ENCODE measurements at places on chromosomes 2 and 18.

GRCh38 chr2:172782506-172783164, 47.0 kb downstream of the RAPGEF4 start:
- DNase-seq, result no peak

DNA sequence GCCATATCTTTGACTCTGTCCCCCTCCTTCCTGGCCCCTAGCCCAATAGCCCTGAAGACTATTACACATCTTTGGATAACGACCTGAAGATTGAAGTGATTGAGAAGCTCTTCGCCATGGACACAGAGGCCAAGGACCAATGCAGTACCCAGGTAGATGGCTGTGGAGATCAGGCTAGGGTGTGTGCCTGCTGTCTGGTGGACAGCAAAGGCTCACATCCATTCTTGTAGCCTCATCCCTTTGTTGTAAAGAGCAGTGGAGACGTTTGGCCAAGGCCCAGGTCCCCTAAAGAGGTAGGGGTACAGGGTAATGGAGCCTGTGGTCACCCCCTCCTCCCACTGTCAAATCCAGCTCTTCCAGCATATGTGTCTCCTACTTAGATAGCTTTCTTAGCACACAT, 81.4 kb downstream of the EPAS1 start:
- DNase-seq, result no peak

GRCh38 chr2:132638313-132639040, 31.5 kb downstream of the LYPD1 start:
- no peak for DNase-seq

- no peak for DNase-seq
Measured at GRCh38 chr2:33323957-33324356, 152.5 kb upstream of the RASGRP3 start.

DNA sequence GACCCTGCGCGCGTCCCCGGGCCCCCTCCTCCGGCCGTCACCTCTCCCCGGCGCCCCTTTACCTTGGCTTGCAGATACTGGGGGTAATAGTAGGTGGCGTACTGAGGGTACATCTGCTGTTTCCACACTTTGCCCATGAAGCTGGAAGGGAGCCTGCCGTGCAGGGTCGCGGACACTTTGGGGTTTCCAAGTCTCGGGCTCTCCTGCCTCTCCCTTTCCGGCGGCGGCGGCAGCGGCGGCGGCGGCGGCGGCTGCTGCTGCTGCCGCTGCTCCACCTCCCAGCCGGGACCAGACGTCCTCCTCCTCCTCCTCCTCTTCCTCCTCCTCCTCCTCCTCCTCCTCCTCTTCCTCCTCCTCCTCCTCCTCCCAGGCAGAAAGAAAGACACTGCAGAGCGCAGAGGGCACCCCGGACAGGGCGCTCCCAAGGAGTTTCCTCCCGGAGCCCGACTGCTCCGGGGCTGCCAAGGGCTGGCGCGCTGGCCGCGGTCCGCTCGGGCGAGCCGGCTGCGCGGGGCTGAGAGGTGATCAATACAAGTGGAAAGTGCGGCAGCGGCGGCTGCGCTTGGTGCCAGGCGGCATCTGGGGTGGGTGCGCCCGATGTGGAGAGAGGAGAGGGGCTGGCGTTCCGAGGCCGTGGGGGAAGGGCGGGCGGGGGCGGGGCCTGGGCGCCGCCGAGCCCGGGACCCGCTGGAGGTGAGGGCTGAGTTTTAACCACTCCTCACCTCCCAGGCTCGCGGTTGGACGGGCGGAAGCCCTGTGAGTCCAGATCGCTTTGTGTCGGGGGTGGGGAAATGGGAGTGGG, at the start of gene RBMS1:
RBMS1 (minus strand) TSS at position 581 of the 802 bp plus-strand sequence; CDS start at position 137, 444 bp downstream.
- peak; percentile 41 for DNase-seq

DNA sequence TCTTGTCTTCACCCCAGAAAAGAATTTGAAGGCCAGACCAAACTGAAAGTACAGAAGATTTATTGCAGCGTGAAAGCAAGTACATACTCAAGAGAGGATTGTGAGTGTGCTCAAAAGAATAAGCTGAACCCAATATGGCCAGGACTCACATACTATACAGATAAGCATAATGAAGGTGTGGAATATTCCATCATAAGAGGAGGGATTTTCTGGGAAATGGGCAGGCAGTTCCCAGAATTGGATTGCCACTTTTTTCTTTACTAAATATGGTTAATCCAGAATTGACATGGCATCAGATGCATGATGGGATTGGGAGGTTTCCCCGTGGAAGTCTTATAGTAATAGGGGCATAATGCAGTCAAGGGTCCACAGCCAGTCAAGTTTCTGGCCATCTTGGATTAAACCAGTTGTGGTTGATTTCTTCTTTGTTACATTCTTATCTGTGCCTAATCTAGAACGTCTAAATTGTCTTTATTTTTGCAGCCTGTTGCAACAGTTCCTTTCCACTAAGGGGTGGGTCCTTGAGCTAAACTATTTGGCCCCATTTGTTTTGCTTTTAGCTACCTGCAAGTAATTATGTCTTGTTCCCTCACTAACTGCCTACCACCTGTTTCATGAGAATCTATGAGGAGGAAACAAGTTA, 9.0 kb downstream of the SP140L start:
- no peak for DNase-seq

DNA sequence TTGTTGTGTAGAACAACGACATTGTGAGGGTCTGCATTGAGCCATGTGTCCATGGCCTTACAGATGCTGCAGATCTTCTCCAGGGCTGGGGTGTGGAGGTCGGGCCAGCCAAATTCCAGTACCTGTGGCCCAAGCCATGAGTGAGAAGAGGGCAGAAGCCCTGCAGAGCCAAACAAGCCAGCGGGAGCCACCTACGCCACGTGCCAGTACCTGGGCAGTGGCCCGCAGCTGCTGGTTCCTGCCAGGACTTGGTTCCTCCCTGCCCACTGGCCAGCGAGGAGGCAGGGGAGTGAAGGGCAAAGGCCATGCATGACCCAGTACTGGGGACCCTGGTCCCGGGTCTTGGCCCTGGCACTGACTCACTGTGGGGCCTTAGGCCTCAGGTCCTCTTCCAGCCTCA, 109.4 kb downstream of the TNS1 start:
- no peak for DNase-seq
